ENCODE measurements at places on chromosomes 12 and 14. TPM values are rescaled to one million over a fixed set of nuclear protein-coding genes. Genes with fewer than 3 reads are reported as not detected.

BBOF1 gene
- total RNA-seq = 8.0 TPM

INHBE gene
- total RNA-seq = 1.3 TPM

IL23A gene
- not detected for total RNA-seq

KLRD1 gene
- 0.03 TPM for total RNA-seq

SLC7A8 gene
- total RNA-seq = 0.75 TPM

ITGB7 gene
- total RNA-seq = 0.83 TPM

TAS2R7 gene
- not detected for total RNA-seq

MEG3 gene
- total RNA-seq = not detected

CMA1 gene
- total RNA-seq = not detected

MGAT2 gene
- total RNA-seq = 46.6 TPM

GNB3 gene
- 8.3 TPM for total RNA-seq

CLEC4C gene
- total RNA-seq = not detected

SALL2 gene
- total RNA-seq = 22.7 TPM

KCNJ8 gene
- 0.24 TPM for total RNA-seq

BLOC1S1 gene
- total RNA-seq = 99.4 TPM

LMO3 gene
- total RNA-seq = 1.6 TPM

SERPINA10 gene
- not detected for total RNA-seq
